ENCODE measurements at places on chromosomes 12 and 14.

DNA sequence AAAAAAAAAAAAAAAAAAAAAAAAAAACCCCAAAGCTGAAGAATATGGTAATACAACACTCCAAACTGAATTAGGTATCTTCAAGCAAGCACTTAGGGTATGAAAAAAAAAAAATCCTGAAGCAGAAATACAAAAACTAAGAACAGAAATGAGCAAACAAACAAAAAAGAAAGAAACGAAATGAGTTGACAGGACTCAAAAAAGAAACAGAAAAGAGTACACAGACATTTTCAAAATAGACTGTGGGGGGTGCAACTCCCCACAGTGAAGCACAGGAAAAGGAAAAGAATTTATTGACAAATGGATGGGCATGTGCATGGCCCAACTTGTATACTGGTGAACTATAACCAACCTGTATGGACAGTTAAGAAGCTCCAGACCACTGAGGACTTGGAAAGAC lies 24.6 kb downstream of the RPS6KA5 start:
- no peak for DNase-seq

DNA sequence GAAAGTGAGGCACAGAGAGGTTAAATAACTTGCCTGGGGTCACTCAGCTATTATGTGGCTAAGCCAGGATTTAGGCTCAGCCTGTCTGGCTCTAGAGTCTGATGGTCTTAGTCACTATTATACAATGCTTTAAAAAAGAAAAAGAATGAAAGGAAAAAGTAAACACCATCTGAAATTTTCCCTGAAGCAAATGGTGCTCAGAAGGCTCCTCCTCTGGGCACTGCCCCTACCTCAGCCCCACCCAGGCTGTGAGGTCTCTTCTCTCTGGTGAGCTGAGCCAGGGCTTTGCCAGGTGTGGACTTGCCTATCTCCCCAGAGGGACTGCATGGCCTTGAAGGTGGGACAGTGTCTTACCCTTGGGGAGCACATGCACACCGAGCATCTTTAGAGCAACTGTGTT lies 117.5 kb upstream of the DYRK2 start:
- no peak for DNase-seq

- no peak for DNase-seq
These were observed 608 bp downstream of the PTGES3 start for GRCh38 chr12:56687223-56688128.

- no peak for DNase-seq
These were observed 27.2 kb upstream of the LRRK2 start for GRCh38 chr12:40197590-40197989.

- no peak for DNase-seq
These were observed 120.1 kb downstream of the AACS start for GRCh38 chr12:125185311-125185739.

Data from NCI-H1436 treated with DMSO at 0.1 percent for 48 hours (cell line).